ENCODE measurements at places on chromosomes 2 and 18.

- peak; percentile 59 for DNase-seq
Observed at GRCh38 chr2:86368161-86368824, 30.9 kb upstream of the REEP1 start.

- DNase-seq, result no peak
Observed at GRCh38 chr2:647003-647560, 30.1 kb downstream of the TMEM18 start.

DNA sequence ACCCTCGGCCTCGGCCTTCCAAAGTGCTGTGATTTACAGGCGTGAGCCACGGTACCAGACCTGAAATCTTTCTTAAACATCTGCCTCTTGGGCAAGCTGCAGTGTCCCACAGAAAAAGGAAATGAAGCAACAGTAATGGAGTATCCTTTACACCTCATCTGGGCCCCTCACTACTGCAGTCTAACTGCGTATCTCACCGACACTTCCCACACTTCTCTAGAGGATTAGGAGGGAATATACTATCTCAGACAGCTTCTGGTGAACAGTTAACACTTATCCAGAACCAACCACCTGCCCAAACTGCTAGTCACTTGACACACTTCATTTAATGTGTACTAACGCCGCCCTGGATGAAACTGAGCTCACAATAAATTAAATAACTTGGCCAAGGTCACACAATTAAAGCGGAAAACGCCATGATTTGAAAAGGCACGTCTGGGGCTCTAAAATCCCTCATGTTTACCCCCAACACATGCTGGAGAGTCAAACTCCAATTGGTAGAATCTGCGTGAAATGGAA is 993 bp downstream of the COX7A2L start:
- peak; percentile 54 for DNase-seq

DNA sequence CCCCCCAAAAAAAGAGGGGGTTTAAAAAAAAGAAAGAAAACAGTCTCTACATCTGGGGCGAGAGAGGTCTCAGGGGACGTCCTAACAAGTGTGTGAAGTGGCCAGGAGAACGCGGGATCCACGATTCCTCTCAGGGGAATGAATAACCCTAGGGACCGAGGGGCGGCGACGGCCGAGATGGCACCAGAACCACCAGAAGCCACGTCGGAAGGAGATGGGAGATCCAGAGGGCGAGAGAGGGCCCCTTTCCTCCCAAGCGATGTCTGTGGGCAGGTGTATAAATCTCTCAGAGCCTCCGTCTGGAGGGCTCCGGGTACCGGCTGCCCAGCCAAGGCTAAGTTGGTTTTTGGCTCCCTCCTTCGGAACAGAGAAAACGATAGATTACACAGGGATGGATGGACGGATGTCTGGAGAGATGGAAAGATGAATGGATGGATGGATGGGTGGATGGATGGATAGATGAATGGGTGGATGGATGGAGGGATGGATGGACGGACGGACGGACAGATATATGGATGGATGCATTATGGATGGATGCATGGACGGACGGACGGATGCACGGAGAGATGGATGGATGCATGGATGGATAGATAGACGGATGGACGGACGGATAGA is 1.7 kb downstream of the EPHA4 start:
- DNase-seq, result peak; percentile 54

GRCh38 chr2:239833269-239834109 is 191.7 kb downstream of the NDUFA10 start:
- DNase-seq, result no peak
